ENCODE measurements at places on chromosomes 1 and 21.

DNA sequence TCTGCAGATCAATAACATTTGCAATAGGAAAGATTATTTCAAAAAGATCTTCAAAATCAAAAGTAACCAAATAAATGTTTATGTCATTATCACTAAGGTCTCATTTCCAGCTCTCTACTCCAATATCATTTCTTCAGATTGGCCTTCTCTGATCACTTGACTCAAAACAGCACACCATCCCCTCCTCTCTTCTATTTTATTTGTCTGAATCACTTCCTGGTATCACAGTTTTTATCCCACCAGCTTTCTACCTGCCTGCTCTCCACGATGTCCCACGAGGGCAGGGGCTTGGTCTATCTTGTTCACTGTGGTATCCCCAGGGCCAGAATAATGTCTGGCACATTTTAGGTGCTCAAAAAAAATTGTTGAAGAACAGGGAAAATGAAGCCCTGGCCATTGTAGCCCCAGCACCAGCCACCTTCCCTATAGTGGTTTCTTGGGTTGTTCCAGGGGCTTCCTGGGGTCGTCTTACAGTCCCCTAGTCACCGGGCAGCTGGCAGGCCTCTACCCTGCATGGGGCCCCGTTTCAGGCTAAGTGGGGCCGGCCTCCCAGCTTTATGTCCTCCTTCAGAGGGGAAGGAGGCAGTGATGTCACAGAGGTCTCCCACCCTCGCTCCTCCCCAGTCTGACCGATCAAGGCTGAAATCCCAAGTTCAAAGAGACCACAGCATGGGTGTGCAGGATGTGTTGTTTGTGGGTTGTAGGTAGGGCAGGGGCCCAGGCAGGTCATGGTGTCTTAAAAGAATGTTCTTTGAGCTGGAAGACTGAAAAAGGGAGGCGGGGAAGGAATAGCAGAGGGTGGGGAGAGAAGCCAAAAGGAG is 3.5 kb upstream of the PADI1 start:
- DNase-seq: no peak

- no peak for DNase-seq
Measured at GRCh38 chr21:38140207-38140903, 116.4 kb upstream of the KCNJ15 start.

DNA sequence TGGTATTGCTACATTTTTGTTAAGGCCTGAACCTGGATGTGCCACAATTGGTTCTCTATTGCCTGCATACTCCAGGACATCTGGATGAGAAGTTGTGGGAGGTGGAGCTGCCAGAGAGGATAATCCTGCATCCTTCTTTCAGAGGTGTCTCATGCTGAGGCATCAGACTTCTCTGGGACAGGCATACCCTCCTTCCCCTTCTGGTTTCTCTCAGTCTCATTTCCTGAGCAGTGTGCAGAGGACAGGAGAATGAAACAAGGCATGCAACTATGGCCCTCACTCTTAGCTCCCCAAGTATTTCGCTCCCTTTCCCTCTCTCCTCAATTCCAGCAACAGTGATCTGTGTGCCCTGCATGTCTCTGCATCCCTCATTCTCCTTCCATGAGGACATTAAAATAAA is 7.6 kb upstream of the RGSL1 start:
- no peak for DNase-seq

GRCh38 chr1:93710499-93711453 is 29.1 kb upstream of the BCAR3 start:
- no peak for DNase-seq

DNA sequence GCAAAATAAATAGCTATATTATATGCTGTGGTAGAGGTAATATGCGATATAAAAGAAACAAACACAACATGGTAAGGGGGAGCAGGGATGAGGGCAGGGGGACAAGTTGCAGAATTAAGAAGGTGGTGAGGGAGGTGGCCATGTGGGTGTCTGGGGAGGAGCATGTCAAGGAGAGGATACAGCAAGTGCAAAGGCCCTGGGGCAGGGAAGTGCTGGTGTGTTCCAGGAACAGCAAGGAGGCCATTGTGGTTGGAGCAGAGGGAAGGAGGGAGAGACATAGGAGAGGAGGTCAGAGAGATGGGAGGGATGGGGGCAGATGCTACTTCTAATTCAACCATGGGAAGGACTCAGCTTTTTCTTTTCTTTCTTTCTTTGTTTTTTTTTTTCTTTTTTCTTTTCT is 161.2 kb upstream of the IGSF21 start:
- DNase-seq: no peak

DNA sequence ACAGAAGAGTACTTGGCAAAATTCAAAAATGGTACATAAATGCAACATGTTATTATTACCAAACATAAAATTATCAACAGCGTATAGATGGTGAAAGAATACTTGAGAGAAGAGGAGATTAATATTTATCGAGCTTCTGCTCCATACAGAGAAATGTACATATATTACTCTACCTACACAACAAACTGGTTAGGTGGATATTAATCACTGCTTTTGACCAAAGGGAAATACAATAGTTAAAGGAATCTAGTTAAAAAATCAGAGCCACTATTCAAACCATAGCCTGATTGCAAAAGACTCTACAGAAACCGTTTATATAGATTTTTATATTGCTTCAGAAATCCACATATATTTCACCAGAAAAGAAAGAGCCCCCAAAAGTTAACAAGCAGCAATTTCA is 379.3 kb upstream of the PRMT6 start:
- no peak for DNase-seq

DNA sequence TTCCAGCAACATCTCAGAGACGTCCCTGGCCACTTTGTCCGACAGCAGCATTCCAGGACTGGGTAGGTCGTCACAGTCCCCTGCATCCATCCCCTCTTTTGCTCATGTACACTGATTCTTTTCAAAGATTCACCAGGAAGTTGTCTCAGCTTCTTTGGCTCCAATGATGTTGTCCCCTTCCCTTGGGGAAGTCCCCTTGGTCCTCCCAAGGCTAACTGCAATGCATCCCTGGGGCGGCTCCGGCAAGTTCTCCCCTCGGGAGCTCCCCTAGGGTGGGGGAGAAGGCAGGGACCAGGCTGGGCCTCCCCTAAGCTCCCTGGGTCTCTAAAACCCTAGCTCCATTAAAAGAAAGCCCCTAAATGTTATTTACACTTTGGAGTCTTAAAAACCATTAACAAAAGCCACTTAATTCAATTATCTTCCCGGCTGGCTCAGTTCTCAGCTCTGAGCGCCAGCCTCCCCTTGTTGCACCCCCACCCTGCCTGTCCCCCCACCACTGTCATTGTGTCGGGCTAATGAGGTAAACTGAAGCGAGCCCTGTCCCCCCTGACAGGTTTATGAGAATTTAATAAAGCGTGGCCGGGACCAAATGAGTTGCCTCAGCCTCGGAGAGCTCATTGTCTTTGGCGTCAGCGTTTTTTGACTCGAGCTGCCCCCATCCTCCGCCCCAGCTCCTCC is 25.3 kb downstream of the KNCN start:
- DNase-seq: no peak

DNA sequence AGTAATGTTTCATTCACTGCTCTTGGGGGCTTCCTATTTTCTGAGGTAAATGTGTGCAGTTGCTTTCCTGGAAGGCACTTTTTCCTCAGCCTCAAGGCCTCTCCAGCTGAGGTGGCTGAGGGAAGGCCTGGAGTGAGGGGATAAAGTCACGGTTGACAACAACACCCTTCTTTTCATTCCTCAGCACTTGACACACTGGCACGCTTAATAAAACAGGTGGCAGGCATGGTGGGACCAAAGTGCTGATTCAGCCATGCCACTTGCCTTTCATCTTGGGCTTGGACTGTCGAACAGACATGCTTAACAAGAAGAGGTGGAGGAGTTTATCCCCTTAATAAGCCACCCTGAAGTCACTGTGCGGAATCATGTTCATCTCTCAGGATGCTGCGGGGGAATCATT is 23.6 kb upstream of the GRHL3 start:
- DNase-seq: no peak

DNA sequence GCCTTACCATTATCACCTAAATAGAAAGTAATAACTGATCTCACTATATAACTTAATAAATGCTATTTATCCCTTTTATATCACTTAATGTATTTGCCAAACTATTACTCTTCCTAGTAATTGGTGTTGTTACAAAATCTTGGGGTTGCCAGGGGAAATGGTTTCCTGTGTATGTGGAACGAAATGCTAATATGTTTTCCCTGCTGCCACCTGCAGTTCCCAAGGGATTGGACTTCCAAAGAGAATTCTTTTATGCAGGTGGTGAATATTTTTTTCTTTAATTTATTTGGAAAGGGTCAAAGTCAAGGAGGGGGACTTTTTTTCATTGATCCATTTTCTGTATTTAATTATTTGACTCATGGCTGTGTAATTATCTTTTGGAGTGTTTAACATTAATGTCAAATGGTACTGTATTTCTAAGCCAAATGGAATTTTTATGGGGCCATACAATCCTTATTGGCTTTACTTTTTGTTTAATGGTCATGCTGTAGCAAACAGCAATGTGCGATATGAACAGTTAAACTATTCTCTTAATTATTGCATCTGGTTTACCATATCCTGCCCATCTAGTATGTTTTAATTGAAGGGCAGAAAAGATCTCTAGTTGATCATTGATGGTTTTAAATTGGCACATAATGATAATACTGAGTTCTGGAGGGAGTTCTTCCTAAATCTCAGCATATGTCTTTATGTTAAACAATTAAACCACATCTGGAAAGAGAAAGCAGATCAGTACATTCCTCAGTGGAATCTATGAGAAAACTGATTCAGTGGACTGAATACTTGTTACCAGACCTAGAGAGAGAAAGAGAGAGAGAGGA is 486.3 kb downstream of the TTLL7 start:
- DNase-seq: no peak

GRCh38 chr1:211532088-211532444 is 40.1 kb upstream of the RD3 start:
- DNase-seq: no peak

DNA sequence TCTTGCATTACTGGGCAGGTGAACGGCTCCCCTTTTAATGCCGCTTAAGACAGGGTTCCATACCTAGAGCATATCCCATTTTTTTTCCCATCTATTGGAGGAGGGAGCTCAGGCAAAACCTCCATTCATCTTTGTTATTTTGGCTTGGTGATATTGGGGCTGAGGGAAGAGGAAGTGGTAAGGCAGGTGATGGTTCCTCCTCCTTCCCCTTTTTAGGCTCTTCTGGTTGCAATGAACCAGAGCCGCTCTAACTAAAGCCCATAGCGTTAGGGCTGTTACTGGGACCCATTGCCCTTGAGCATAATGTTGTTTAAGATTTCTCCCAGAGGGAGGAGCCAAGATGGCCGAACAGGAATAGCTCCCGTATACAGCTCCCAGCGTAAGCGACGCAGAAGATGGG is 21.1 kb downstream of the PYHIN1 start:
- no peak for DNase-seq

GRCh38 chr1:63663873-63664272 is 70.7 kb downstream of the PGM1 start:
- no peak for DNase-seq

- no peak for DNase-seq
Measured at GRCh38 chr1:54312796-54313316, 93.3 kb downstream of the SSBP3 start.

- DNase-seq: no peak
Measured at GRCh38 chr1:177794376-177794991, 175.4 kb downstream of the SEC16B start.

GRCh38 chr1:33943978-33944377 is 80.1 kb downstream of the HMGB4 start:
- DNase-seq: no peak

- DNase-seq: no peak
Measured at GRCh38 chr1:156004843-156005584, 15.7 kb downstream of the SSR2 start.

GRCh38 chr1:105874621-105875020 is 1181.9 kb upstream of the PRMT6 start:
- no peak for DNase-seq

GRCh38 chr1:22414244-22414751 is 37.4 kb upstream of the ZBTB40 start:
- no peak for DNase-seq

DNA sequence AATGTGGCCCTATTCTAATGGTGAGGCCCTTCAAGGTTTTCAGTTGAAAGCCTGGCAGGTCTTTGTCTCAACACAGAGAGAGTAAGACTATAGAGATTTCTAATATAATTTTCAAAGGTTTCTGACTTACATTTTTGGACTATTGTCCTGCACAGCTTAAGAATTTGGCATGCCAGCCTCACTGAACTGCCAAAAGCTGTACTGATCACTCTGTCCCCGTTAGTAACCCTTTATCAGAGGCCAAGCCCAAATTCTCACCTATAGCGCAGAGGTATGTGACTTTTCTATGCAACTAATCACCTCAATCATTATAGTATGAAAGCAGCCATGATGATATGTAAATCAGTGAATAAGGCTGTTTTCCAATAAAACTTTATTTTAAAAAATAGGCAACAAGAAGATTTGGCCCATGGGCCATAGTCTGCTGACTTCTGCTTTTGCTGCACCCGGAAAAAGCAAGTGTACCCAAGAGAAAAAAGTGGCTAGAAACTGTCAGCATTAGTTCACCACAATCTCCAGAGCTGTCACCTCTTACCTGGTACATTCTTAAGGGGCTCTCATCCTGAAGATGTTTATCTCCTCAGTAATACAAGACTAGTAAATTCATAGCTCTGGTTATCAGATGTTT is 85.4 kb downstream of the PIGK start:
- no peak for DNase-seq

- DNase-seq: no peak
Measured at GRCh38 chr1:18901952-18902522, 318 bp downstream of the ALDH4A1 start.

DNA sequence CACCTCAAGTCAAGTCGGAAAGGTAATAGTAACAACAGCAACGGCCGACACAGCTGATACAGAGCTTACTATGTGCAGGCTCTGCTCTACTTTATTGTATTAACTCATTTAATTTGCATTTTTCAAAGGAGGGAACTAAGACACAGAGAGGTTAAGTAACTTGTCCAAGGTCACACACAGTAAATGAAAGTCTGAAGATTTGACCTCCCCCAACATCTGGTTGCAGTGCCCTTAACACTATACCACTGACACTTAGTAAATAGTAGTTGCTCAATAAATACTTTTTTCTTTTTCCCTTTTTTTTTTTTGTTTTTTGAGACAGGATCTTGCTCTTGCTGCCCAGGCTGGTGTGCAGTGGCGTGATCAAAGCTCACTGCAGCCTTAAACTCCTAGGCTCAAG is 39.2 kb downstream of the RAP1GAP start:
- no peak for DNase-seq

- no peak for DNase-seq
Measured at GRCh38 chr1:154453161-154453560, 48.0 kb downstream of the IL6R start.

GRCh38 chr1:47388030-47388890 is 27.8 kb upstream of the FOXE3 start:
- DNase-seq: no peak

Measured in effector CD4-positive, alpha-beta T cell (primary cell).